Stimulated activated CD8-positive, alpha-beta memory T cell treated with anti-CD3 and anti-CD28 coated beads, Interleukin-15, amount 100 ng/mL, for 4 hours (primary cell): ENCODE measurements at places on chromosomes 13 and 19.

GRCh38 chr13:45299194-45299593 is 41.8 kb downstream of the TPT1 start:
- no peak for DNase-seq

DNA sequence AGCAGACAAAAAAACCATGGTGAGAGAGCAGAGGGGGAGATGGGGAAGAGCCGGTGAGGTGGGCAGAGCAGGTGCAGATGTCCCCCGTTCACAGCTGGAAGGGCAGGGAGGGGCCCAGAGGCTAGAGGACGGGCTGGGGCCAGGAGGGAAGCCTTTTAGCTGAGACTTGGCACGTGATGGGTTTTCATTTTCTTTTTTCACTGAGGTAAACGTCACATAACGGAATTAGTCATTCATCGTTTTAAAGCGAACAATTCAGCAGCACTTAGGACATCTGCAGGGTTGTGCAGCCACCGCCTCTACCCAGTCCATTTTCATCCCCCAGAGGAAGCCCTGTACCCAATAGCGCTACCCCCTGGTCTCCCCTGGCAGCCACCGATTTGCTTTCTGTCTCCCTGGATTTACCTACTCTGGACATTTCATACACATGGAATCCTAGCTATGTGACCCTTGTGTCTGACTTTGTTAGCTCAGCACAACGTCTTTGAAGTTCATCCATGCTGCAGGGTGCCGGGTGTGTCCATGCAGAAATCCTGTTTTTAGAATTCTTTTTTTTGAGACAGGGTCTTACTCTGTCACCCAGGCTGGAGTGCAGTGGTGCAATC is 16.0 kb upstream of the EMC10 start:
- DNase-seq, result no peak

DNA sequence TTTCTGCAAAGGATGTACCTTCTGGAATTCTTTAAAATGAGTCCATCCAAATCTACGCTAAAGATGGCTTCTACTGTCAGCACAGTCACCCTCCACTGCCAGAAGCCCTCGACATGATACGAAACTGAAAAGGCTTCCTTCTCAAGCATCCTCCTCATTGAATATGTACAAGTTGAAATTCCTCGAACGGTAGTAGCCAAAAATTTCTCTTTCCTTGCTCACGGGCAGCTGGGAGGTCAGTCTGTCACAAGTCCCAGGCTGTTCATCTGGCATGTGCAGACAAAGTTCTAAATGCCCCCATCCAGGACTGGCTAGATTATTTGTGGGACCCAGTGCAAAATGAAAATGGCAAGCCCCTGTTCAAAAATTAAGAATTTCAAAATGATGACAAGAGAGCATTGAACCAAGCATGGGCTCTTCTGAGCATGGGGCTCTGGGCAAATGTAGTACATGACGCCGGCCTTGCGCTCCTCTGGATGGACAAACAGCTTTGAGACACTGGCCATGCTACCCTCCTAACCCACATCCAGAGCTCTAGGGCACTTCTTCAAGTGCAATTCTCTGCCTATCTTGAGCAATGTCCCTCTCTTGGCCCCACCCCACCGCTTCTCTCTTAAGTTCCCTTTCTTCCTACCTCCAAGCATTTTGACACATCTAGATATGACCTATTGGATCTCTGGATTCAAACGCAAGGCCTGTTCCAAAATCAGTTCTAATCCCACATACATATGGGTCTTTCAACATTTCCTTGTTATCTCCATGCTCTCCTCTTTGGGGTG is 78.9 kb upstream of the FLT1 start:
- DNase-seq, result no peak

DNA sequence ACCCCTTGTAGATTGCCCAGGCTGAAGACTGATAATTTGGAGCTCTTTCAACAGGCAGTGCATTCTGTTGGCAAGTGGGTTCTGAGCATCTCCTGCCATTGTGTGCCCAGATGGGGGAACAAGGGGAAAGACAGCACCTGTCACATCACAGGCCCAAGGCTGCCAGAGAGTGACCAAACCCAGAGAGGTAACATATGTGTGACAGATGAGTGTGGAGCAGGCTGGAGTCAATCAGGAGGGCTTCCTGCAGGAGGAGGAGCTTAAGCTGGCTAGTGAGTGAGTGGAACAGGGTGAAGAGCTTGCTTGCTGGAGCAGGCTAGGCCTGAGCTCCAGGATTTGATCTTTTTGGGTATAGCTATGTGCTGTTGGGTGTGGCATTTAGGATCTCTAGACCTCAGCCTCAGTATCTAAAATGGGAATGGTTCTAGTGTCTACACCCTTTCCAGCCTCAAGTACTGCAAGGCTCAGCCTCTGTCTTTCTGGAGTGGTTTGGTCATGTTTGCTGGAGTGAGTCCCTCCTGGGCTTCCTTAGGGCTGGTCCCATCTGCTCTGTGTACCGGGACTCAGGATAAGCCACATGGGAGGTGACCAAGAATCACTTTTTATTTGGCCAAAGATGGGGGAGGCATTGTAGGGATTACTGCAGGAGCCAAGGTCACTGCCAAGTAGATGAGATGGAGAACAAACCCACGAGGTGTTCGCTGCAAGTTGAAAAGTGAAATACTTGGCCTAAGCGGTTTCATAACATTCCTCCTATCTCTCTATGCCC is 152.4 kb upstream of the TSHZ3 start:
- no peak for DNase-seq

DNA sequence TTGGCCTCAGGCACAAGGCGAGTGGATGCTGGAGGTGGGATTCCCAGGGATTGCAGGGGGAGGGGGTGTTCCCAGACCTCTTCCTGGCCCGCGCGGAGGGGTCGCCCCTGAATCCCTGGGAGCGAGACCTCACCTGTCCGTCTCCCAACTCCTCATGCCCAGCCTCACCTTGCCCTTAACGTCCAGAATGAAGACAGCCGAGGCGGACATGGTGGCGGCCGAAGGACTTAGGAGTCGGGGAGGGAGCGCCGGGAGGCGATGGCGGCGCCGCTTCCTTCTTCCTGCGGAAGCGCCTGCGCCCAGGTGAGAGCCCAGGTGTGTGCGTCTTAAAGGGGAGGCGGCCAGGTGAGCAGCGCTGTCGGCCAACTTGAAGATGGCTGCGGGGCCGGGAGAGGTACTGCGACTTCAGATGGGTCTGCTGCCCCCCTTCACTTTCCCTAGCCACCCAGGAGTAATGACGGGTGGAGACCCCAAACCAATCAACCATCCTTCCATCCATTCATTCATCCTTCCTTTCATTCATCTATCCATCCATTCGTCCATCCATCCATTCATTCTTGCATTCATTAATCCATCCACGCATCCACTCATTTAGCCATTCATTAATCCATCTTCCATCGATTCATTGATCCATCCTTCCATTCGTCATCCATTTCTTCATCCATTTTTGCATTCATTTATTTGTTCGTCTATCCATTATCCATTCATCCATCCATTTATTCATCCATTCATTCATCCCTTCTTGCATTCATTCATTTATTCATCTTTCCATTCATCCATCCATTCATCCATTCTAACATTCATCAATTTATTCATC is at the start of gene AP1M2:
TSS of gene AP1M2 (minus strand) at position 291 of the 817 bp plus-strand sequence. CDS start at position 210, 81 bp downstream.
- DNase-seq, result no peak

- no peak for DNase-seq
Observed at GRCh38 chr13:46154136-46154801, 27.7 kb downstream of the LCP1 start.

GRCh38 chr13:47188802-47189201 is 291.9 kb upstream of the HTR2A start:
- DNase-seq, result no peak

GRCh38 chr13:72680353-72680752 is 47.1 kb downstream of the MZT1 start:
- DNase-seq, result no peak

GRCh38 chr13:101307181-101307701 is 109.1 kb downstream of the NALCN start:
- no peak for DNase-seq

DNA sequence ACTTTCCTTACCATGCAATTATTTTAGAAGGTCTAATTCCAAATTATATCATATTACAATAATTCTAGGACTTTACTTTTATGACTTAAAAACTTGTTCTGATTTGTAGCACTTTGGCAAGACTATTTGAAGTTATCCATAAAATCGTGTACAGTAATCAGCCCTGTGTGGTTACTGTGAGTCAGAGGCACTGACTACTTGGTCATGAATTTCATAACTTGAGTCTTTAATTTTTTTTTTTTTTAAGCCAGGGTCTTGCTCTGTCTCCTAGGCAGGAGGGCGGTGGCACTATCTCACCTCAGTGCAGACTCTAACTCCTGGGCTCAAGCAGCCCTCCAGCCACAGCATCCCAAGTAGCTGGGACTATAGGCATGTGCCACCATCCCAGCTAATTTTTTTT is 1319.2 kb upstream of the SLC10A2 start:
- DNase-seq, result no peak

GRCh38 chr13:45851171-45851921 is at the start of gene SIAH3:
Gene SIAH3, minus strand, starts transcription at chr13:45851753. Its CDS starts 124 bp downstream, at chr13:45851629.
- DNase-seq, result no peak
